Suprapubic skin (tissue), 4 donors: ENCODE measurements at places on chromosomes 13 and 19. TPM values are rescaled to one million over a fixed set of nuclear protein-coding genes. Genes with fewer than 3 reads are reported as not detected.

The ZNF726 gene
- 13.4 TPM for total RNA-seq

The HCN2 gene
- total RNA-seq = 1.7 TPM

The MVB12A gene
- total RNA-seq = 71.3 TPM

- DNase-seq = no peak
Measured at GRCh38 chr13:26710166-26710565, 50.4 kb downstream of the GPR12 start.

- DNase-seq = no peak
Measured at GRCh38 chr13:112245179-112245724, 130.9 kb upstream of the SPACA7 start.

DNA sequence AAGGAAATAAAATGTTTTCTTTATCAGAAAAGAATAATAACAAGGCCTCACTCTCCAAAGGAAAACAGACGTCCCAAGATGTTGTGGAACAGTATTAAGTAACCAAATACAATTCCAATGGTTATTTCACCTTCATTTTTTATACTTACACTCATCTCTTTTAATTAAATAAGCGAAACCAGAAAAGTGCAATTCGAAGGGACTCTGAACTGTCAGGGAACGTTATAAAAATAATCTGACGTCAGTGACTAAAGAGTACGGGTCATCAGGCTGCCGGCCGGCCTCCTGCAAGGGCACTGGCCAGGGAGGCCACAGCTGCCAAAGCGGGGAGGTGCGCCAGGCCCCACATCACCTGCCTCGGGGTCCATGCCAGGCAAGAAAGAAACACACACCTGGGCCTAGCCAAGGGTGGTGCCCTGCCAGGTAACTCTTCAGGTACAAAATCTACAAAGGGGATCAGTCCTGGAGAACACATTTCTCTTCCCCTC lies 61.2 kb downstream of the CDADC1 start:
- no peak for DNase-seq

DNA sequence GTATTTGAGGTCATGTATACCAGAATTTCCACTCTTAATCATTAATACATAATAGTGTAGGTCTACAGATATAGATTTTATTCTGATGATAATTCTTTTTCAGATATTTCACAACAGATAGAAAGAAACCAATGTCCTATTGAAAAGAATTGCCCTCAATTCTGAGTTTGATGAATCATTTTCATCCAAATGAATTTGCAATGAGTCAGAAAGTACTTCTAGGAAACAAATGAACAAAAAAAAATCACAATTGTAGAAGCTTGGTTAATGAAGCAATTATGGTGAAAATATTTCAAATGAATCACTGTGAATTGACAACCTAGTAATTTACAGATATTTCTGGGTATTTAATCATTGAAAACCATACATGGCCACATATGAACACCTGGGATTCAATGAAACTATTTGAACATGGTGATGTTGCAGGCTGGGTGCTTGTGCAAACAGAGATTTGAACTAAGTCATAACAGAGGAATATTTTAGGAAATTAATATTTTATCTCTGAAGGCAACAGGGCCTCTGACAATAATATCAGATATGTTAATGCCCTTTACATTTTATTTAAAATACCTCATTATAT lies 360.9 kb downstream of the SLITRK5 start:
- no peak for DNase-seq

GRCh38 chr19:4326837-4327251 lies 11.8 kb downstream of the STAP2 start:
- DNase-seq = no peak

DNA sequence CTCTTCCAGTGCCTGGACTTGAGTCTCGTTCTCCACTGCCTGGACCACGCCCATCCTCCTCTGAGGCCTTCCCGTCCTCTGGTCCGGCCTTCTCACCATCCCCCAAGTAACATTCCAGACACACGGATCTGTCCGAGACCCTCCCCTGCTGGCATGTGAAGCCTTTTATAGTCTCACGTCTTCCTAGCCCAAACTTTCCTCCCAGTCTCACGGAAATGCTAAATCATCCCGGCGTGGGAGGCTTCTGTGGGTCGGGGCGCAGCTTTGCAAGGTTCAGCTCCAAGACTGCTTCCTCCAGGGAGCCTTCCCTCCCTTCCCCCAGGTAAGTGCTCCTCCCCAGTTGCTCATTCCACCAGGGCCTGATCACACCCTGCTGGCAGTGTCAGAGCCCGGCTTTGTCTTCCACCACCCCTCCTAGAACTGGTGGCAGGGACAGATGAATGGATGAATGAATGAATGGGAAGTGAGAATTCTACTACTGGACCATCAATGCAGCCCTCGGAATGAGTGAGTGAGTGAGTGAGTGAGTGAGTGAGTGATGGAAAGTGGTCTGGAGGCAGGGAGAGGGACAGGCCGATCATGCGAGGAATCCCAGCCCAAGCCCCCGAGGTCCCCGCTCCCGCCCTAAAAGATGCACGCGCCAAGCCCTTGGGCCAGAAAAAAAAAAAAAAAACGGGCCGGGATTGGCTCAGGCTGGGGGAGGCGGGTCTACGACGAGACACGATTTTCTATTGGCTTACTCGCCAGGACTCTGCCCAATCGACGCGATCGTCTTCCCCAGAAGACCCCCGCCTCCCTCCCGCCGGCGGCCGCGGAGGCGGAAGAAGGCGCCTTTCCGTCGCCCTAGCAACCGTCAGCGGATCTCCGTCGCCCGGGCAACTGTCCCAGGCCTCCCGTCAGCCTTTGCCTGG lies 9.3 kb downstream of the EPHX3 start:
- peak; percentile 89 for DNase-seq

DNA sequence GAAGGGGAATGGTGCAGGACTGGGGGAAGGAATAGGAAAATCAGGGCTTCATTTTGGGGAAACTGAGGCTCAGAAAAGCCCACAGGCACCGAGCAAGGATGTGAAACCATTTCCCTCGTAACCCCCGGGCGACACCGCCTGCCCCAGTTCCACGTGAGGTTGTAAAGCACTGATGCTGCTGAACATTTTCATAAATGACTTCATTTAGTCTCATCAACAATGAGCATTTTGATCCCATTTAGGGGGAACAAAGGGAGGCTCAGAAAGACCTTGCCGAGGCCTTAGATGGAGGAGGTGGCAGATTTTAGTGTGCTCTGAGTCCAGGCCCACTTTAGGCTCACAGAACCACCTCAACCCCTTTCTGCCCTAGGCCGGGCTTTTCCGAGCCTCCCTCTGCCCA lies 20.5 kb upstream of the FBXO27 start:
- DNase-seq = no peak

GRCh38 chr13:50809133-50810090 lies 34.1 kb downstream of the DLEU7 start:
- no peak for DNase-seq

- no peak for DNase-seq
Measured at GRCh38 chr13:27035892-27036235, 135.7 kb downstream of the USP12 start.

DNA sequence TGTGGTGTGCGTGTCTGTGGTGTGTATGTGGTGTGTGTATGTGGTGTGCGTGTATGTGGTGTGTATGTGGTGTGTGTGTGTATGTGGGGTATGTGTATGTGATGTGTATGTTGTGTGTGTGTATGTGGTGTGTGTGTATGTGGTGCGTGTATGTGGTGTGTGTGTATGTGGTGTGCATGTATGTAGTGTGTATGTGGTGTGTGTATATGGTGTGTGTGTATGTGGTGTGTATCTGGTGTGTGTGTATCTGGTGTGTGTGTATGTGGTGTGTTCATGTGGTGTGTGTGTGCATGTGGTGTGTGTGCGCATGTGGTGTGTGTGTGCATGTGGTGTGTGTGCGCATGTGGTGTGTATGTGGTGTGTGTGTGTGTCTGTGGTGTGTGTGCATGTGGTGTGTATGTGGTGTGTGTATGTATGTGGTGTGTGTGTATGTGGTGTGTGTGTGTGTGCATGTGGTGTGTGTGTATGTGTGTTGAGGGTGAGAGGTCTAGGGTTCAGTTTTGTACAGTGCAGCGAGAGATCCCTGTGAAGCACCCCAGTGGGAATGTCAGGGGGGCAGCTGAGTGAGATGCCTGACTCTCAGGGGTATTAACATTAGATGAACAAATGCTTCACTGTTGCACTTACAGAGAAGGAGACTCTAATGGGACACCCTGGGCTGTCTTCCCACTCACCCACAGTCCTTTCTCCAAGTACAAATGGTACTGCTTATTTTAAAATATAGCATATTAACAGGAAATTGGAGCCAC lies 61.3 kb upstream of the MEDAG start:
- no peak for DNase-seq

DNA sequence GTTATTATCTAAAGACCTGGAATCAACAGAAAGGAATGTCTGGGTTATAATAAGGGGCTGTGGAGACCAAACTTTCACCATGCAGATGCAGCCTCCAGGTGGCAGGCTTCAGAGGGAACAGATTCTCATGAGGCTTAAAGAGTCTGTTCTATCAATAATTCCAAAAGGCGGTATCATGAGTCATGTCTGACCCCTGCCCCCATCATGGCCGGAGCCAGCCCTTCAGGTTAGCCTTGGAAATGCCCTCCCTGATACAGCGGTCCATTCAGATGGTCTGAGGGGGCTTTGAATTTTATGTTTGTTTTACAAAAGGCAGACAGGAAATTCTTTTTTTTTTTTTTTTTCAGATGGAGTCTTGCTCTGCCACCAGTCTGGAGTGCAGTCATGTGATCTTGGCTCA lies 21.7 kb upstream of the LAMP1 start:
- DNase-seq = peak; percentile 46

DNA sequence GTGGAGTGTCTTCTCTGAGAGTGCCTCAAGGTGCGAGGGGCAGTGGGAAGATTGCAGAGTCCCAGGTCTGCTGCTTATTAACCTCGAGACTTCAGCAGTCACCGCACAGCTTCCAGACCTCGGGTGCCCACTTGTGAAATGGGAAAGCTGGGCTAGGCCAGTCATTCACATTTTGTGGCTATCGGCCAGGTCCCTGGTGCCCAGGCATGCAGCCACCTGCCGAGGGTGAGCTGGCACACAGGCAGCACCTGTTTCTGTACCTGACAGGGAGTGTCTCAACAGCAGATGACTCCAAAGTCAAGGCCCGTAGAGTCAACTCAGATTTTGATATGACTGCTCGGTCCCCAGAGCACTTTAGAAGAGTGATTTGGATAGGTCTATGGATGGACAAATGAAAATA lies 21.9 kb downstream of the UQCRFS1 start:
- no peak for DNase-seq

DNA sequence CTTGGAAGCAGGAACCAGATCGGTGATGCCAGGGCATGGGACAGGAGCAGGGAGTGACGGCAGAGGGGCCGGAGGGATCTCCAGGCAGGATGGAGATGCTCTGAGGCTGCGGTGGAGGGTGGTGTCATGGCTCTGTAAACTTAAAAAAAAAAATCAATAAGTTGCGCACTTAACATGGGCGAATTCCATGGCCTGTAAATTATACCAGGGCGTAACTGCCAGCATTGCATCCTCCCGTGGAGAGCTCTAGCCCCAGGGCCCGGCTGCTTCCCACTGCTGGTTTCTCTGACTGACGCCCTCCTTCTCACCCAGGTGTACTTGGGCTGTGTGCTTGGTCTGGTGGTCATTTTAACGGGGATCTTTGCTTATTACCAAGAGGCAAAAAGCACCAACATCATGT lies 8.7 kb downstream of the ATP12A start:
- DNase-seq = no peak

- DNase-seq = no peak
Measured at GRCh38 chr19:31270897-31271296, 78.3 kb downstream of the TSHZ3 start.
